RCC 7860 (cell line): ENCODE measurements at places on chromosomes 5 and 9.

DNA sequence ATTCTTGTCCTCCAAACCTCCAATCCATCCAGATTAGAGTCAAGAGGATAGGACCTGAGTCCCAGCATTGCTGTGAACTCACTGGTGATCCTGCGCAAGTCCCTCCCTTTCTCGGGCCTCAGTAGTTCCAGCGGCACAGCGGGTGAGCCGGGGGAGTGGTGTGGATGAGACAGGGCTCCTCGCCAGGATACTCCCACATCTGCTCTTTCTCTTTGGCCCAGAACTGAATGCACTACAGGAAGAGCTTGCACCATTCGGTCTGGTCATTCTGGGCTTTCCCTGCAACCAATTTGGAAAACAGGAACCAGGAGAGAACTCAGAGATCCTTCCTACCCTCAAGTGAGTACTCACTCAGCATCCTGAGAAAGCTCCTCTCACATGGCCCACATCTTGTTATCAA lies 6.3 kb downstream of the GPX3 start:
- DNase-seq, result no peak

DNA sequence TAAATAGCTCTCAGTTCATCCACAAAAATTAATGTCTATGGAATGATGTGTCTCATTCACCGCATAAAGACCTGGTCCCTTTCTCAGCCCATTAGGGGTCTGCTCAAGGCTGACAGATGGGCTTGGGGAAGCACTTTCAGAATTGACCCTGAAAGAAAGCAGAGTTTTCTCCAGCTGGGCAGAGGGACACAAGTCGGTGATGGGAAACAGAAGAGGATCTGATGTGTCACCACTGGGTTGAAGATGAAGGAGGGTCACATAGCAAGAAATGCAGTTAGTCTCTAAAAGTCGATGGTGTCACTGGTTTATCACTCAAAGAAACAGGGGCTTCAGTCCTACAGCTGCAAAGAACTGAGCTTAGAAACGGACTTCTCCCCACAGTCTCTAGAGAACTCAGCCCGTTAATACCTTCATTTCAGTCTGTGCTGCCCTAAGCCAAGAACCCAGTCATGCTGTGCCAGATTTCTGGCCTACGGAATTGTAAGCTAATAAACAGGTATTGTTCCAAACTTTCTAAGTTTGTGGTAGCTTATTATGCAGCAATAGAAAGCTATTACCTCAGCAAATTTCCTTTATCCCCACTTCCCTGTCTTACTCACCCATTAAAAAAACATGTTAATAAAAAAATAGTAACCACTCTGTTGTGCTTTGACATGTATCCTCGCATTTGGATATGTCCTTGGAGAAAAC lies 64.6 kb downstream of the ADAMTS12 start:
- no peak for DNase-seq

DNA sequence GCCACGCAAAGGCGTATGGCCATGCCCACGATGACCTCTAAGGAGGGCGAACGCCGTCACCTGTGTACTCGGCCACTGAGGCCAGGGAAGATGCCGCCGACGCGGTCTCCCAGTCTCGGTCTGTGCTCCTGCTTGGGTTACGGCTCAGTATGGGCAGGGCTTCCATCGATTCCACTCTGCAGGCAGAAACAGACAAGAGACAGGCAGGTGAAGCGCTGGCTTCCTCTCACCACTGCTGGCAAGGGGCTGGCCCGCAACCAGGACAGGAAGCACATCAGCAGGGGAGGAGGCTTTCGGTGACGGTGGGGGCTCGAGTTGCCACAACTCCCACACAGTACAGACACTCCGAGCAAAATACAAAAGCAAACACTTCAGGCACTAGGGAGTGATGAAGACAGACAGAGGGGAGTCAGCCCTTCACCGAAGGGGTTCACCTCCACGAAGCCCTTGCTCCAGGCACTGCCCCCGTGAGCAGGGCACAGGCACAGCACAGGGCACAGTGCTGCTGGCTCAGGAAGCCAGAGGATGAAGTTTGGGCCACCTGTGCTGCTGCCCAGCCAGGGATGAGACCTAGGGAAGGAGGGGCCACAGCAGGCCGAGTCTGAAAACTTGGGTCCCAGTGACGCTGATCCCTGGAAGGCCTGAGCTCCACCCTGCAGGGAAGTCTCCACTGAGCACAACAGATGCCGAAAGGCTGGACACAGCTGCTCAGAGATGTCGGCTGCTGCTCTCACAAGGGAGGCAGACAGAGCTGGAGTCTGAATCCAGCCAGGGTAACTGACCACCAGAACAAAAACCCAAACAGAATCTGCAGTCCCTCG lies 91.3 kb downstream of the CAMSAP1 start:
- DNase-seq, result no peak

GRCh38 chr5:34530637-34531036 lies 125.5 kb upstream of the RAI14 start:
- no peak for DNase-seq

GRCh38 chr9:126226991-126227936 lies 99.4 kb upstream of the MVB12B start:
- DNase-seq, result no peak

GRCh38 chr5:59021286-59021673 lies 438.4 kb downstream of the RAB3C start:
- no peak for DNase-seq

GRCh38 chr9:108684288-108685025 lies 171.3 kb downstream of the ACTL7B start:
- no peak for DNase-seq

- DNase-seq, result no peak
Measured at GRCh38 chr5:61625681-61626621, 293.9 kb downstream of the ZSWIM6 start.

- no peak for DNase-seq
Measured at GRCh38 chr5:166856791-166857190, 1434.7 kb upstream of the WWC1 start.

DNA sequence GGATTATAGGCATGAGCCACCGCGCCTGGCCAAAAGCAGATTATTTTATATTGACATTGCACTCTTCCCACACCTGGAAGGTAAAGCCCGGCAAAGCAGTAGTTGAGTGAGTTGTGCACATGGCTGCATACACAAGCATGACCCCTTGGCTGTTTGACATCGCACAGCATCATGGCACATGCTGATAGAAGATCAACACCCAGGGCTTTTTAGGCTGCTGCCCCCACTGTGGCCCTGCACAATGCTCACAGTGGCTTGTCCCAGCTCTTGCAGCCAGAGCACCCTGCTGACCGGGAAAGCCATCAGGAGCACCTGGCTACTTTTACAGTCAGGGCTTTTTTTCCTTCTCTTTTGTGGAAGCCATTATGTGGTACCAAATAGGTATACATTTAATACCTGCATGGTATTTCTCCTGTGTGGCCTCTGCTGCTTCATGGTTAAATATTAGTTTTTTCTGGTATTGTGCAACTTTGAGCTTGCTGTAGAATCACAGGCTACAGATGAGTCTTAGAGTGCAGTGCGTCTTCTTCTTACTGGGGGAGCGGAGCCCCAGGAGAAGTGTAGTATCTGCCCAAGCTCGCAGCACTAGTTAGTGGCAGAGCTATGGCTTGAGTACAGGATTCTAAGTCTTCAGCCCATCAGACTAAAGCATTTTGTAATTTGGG lies 264.5 kb downstream of the AOPEP start:
- no peak for DNase-seq

DNA sequence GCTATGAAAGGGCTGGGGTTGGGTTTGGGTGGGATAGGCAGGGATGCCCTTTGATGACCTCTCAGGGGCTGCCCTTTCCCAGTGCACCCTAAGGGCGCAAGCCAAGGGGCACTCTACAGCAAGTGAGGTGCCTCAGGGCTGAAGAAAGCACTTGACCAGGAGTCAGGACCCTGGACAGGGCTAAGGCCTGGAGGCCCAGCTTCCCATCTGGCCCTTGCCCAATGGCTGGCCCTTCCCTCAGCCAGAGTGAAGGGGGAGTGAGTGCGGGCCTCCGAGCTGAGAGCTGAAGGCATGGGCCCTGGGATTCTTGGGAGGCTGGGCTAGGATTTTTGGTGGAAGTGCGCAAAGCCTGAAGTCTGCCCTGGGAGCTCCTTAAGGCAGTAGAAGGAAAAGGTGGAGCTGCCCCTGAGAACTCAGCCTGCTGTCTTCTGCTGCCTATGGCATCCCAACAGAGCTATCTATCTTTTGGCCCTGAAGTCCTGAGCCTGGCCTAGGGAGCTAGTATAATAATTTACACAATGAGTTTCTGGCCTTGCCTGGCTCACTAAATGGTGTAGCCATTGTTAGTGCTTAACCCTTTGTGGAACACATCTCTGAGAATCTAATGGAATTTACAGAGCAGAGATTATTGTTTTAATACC lies 16.4 kb downstream of the JADE2 start:
- DNase-seq, result no peak

DNA sequence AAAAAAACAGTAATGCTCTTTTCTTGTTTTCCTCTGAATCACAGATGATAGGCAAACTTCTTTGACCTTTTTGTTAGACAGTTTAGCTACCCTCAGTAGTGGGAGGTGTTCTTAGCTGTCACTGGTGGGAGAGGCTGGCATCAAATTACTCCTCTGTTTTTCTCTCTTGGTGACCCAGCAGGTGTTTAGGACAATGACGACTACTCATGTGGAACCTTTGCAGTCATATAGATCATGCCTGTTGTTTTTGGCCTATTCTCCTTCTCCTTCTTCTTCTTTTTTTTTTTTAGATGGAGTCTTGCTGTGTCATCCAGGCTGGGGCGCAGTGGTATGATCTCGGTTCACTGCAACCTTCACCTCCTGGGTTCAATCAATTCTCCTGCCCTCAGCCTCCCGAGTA lies 15.4 kb upstream of the NPR2 start:
- no peak for DNase-seq

GRCh38 chr5:132013711-132014110 lies 2.3 kb upstream of the ACSL6 start:
- DNase-seq, result no peak

- no peak for DNase-seq
Measured at GRCh38 chr5:74409166-74409706, 231.3 kb downstream of the ENC1 start.

DNA sequence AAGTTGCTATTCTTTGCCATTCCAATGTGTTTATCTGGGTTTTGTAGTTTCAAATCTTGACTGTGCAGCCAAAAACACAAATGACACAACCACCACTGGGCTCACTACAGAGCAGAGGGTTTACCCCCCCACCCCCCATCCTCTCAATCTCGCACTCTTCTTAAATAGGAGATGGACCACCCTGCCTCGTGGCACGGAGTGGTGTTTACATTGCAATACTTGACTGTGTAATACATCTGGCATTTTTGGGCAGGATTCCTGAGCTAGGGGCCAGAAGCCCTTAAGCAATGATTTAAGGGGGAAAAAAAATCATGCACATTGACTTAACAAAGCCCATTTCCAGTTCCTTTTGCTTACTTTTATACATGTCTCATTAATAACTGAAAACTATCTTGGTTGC lies 19.0 kb downstream of the PTCH1 start:
- DNase-seq, result no peak

DNA sequence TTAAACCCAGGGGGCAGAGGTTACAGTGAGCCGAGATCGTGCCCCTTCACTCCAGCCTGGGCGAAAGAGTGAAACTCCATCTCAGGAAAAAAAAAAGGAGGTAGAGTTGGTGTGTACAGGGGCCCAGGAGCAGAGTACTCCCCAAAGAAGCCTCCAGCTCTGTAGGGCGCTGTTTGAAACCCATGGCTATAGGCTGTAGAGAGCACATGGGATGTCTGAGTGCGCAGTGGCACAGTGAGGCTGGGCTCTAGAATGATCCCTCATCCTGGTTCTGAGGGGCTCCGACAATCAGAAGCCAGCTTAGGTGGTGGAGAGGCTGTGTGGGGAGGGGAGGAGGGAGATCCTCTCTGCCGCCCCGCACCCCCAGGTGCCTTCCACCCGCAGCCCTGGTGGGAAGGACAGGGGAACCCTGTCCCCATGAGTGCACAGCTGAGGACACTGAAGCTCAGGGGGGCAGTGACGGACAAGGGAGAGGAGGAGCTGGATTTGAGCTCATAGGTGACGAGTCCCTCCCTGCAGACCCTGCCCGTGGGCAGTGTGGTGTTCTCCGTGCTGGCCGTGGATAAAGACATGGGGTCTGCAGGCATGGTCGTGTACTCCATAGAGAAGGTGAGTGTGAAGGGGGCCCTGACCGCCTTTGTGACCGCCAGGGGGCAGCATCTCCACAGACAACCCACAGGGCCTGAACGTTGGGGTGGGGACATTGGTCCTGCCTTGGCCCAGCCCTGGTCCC lies 24.6 kb downstream of the CDHR2 start:
- DNase-seq, result no peak

- no peak for DNase-seq
Measured at GRCh38 chr9:134477342-134477925, 151.2 kb downstream of the RXRA start.

GRCh38 chr9:95724253-95724991 lies 151.1 kb upstream of the ERCC6L2 start:
- DNase-seq, result no peak

DNA sequence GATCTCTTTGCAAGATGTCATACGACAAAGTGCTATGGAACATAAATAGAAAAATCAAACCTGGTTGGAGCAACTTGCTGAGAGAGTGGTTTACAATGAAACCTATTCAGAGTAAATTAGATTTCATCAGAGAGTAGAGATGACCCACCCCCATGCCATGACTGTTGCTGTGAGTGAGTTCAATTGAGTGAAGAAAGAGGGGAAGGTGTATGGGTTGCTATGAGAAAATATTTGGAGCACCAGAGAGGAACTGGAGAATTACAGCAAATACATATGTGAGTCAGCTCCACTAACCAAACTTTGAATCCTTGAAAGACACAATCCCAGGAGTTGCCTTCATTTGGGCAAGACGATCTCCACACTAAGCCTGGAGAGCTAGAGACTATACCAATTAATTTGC lies 217.2 kb downstream of the RFX3 start:
- no peak for DNase-seq

DNA sequence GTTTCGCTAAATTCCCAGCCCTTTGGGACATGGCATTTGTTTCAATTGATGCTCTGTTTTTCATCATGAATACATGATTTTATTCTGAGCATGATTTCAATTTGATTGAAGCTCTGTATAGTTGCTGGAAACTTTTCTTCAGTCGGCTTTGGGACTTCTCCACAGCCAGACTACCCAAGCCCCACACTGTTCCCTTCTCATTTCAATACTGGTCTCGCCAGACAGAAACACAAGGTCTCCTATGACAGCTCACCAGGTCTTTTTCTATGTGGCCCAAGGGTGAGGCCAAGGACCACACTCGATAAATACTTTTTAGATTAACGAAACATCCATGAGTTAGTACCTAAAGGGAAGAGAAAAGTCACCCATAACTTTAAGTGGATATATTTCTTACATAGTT lies 132.2 kb downstream of the ARL15 start:
- no peak for DNase-seq

GRCh38 chr5:171623107-171623506 lies 162.5 kb upstream of the SMIM23 start:
- DNase-seq, result no peak

GRCh38 chr5:31516802-31517201 lies 15.1 kb downstream of the DROSHA start:
- no peak for DNase-seq

GRCh38 chr9:123359546-123359945 lies 3.5 kb downstream of the CRB2 start:
- DNase-seq, result no peak

- DNase-seq, result no peak
Measured at GRCh38 chr5:2849429-2849828, 98.0 kb upstream of the IRX2 start.

GRCh38 chr5:37999593-37999992 lies 159.8 kb upstream of the GDNF start:
- no peak for DNase-seq

GRCh38 chr5:43729846-43730478 lies 127.0 kb downstream of the NNT start:
- DNase-seq, result peak; percentile 57
